ENCODE measurements at places on chromosomes 12 and 14.
A peak's percentile ranks its signal among the peaks of the same experiment; 100 is the strongest.

DNA sequence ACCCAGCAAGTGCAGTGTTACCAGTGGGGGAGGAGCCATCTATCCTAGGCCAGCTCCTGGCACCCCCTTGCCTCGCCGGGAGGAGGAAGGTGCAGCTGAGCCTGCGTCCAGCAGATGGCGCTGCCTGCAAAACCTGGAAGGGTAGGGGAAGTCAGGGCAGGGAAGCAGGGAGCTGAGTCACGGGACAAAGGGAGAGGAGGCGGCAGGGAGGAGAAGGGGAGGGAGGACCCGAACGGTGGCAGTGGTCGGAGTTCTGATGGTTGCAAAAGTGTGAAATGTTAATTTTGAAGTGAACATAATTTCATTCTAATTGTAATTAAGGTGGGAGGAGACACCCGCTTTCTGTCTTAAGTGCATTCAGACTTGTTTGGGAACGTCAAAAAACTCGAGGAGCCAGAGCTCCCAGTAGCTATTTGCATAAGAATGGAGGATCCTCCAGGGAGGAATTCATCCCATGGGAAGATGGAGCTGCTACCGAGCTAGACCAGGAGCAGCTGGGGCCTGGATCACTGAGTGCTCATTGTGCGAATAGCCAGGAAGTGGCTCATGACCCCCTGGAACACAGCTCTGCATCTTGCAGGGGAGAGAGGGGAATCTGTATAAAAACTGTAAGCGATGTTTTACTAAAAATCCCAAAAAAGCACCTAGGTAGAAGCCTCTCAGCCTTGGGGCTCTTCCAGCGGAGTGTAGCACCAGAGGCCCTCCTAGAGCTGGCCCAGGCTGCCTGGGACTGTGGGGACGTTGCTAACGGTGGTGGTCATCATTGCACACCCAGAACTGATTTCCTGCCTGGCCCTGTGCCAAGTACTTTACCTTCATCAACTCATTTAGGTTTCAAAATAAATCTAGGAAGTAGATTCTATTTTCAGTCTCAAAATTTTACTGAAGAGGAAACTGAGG is 59.5 kb downstream of the EMP1 start:
- DNase-seq = peak; percentile 94

- DNase-seq = no peak
Observed at GRCh38 chr14:77183896-77184295, 2.3 kb downstream of the TMEM63C start.

- no peak for DNase-seq
Observed at GRCh38 chr12:56118688-56119357, 757 bp downstream of the ZC3H10 start.

DNA sequence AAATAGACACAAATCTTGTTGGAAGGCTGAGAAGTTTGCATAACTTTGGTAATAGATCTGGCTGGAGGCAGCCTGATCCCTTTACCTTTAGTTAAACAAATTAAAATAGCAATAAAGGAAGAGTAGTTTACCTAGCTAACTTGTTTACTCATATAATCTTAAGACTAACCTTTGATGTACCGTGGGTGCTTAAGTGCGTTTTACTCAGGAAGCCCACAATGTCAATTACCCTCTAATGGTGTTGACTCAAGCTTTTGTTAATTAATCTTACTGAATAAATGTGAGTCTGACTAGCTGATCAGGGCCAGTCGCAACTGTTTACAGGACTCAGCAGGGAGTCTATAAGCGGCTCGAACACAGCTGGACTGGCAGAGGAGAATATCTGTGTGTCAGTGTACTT is 51.5 kb downstream of the FAR2 start:
- DNase-seq = no peak

GRCh38 chr14:24115422-24116127 is 826 bp upstream of the NRL start:
- DNase-seq = no peak

DNA sequence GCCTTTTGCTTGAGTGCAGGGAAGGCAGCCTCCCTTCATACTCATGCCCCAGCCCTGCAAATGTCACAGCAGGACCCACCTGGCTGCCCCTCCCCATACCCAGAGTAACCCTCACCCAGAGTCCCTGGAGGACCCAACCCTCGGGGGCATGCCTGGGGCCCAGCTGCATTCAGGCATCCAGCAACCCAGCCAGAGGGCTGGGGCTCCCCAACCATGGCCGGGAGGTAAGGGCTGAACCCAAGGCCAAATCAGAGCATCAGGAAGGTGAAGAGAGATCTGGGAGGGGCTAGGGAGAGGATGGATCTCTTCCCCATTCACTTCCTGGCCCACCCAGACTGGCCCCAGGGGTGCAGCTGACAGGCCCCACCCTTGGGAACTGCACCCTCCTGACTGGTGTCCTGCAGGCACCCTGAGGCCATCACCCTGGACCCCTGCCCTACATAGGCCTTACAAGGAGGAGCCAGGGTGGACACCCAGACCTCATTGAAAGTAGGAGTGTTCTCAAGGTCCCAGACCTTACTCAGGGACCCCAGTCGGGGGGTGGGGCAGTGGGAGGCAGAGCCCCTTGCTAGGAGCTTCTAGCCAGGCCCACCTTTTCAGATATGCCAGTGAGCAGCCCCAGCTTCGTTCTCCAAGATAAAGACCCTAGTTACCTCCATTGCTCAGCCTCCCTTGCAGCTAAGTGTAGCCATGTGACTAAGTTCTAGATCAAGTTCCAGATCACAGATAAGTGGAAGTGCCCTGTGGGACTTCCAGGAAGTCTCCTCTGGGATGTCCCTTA is 849 bp upstream of the PLD4 start:
- no peak for DNase-seq

GRCh38 chr12:120060196-120060595 is 56.4 kb downstream of the RAB35 start:
- peak; percentile 58 for DNase-seq

GRCh38 chr12:24042651-24043050 is 93.2 kb upstream of the SOX5 start:
- DNase-seq = no peak

GRCh38 chr12:94954029-94954685 is 49.3 kb downstream of the NDUFA12 start:
- DNase-seq = peak; percentile 91

GRCh38 chr12:58727521-58727920 is 192.8 kb downstream of the LRIG3 start:
- peak; percentile 37 for DNase-seq

- DNase-seq = no peak
Observed at GRCh38 chr14:73176685-73177084, 40.4 kb downstream of the PSEN1 start.

Measured in epithelial cell of esophagus (primary cell).